GM12878 (cell line): ENCODE measurements at places on chromosomes 2 and 18. TPM values are rescaled to one million over a fixed set of nuclear protein-coding genes. Genes with fewer than 3 reads are reported as not detected.
A peak's percentile ranks its signal among the peaks of the same experiment; 100 is the strongest.

DNA sequence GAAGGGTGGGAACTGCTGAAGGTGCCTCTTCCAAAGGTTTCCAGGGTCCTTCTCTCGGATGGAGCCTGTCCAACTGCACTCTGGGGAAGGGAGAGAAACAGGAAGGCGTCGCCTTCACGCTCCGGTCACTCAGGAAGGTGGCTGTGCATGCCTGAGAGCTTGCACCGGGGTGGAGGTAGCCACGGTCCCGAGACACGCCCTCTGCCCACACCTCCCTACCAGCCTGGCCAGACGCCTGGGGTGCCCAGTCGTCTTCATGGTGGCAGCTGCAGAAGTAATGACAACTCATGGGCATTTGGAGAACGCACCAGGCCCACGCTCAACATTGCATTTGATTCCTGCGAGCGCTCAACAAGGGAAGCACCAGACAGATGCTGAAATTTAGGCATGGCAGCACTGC is 59.9 kb downstream of the ADNP2 start:
- DNase-seq = no peak

DNA sequence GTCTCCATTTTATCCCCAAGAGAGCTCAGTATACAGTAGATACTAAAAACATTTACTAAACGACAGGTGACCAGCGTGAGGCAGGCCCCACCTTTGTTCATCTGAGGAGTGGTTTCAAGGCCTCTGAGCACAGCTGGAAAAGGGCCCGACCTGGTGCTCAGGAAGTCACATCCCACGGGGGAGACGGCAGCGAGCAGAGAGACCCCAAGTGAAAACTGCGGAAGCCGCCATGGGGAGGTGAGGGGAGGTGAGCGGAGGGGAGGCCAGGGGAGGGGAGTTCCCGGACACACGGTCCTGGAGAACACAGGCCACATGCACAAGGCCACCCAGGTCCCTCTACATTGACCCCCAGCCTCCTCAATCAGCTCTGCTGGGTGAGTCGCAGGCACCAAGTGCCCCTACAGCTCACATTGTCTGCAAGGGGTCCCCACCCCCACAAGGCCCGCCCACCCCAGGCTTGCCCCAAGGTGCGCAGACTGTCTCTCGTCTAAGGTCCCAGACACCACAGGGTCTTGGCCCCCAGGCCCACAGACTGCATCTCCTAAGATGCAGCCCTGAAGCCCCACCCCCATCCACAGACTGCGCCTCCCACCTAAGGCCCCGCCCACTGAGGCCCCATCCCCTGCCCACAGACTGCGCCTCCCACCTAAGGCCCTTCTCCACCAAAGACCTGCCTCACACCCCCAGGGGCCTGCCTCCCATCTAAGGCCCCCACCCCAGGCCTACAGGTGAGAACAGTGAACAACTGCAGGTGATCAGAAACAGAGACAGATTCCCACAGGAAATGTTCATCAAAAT is 19.1 kb downstream of the PARD6G start:
- no peak for DNase-seq

Gene RNF125
- total RNA-seq = 3.9 and 4.1 TPM in 2 replicates

GRCh38 chr2:36125702-36126101 is 229.9 kb upstream of the CRIM1 start:
- DNase-seq = no peak

DNA sequence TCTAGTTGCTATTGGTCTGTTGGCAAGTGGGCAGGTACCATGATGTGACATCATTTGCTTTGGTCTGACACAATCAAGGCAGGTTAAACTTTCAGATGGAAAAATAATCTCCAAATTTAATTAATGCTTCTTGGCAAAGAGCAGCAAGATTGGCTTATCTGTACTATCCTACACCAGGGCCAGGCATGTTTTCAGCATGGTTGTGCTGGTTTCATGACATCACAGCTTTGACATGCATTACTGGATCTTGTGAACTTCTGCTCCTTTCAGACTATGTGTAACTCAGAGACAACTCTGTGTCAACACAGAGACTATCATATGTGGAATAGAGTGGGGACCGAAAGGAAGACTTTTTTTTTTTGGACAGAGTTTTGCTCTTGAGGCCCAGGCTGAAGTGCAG is 520.5 kb downstream of the TDRD15 start:
- DNase-seq = no peak

- no peak for DNase-seq
These were observed 26.1 kb upstream of the INO80D start for GRCh38 chr2:206112108-206112507.

GRCh38 chr18:61893971-61894750 is 1.4 kb upstream of the RNF152 start:
- no peak for DNase-seq

DNA sequence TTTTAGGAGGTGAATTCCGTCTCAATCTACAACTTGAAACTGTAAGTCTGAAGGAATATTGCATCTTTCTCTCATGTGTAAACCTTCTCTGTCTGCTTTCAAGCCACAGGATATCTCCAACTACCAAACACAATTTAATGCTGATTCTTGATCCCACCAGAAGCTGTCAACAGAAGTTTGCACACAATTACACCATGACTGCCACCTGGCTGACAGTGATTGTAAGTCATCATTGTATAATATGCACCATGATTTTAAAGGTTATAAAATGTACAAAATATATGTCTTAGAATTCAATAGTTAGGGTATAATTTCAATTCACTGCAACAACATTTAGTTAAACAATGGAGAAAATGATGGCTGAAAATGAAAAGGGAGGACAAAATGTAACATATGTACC is 18.4 kb downstream of the PREPL start:
- DNase-seq = no peak

DNA sequence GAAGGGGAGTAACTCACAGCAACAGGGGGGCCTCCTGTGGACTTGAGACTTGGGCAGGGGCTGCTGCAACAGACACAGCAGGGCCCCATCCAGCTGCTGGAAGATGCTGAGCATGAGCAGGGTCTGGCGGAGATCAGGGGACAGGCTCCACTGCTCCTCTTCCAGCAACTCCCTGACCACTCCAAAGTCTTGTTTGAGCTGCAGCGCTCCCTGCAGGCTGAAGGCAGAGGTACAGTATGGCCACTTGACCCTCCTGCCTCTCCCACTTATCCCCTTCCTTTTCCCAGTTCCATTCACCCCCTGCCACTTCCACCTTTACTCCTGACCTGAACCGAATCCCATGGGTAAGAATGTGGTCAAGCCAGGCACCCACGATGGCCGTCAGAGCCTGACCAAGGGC is 2.4 kb upstream of the MRPL53 start:
- DNase-seq = no peak

Gene MC5R
- not detected in 2 replicates for total RNA-seq

Gene SPP2
- total RNA-seq = 0.37 TPM in 1 of 2 replicates, not detected in the other

Gene GREB1
- 0.69 and 2.1 TPM in 2 replicates for total RNA-seq

GRCh38 chr2:196233021-196233804 is 61.8 kb upstream of the STK17B start:
- no peak for DNase-seq

Gene MBP
- 52.5 and 55.8 TPM in 2 replicates for total RNA-seq

- DNase-seq = no peak
These were observed 10.4 kb upstream of the KLHL30 start for GRCh38 chr2:238128061-238128440.

DNA sequence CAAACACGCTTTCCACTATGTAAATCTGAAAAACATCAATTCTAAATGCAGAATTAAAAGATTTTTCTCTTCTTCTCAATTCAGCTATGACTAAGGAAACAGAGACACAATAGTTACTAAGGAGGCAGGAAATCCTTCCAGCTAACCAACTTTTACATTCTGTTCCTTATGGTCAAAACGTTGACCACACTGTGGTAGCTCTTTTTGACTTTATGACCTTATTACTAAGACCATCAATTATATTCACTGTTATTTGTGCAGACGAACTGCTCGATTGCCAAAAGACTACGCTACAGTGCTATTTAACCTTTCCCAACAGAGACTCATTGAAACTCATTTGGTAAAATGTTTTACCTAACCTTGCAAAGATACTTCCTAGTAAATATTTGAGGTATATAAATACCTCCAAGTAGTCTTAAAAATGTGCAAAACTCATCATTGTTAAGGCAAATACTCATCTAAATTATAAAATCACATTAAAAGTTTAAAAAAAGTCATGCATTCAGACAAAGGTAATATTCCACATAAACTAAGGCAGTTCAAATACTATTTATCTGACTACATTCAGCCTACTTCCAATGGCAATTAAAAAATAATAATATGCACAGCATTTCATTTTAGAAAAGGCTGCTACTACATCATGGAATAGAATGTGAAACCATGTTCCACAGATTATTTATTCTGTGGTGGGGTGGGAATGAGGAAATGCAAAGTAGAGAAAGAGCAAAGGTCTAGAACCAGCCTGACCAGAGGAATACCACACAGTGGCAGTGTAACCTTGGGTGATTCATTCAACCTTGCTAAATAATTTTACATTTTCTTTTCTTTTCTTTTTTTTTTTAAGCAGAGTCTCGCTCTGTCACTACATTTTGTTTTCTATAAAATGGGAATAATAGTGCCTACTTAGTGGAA is 139.9 kb downstream of the THADA start:
- DNase-seq = peak; percentile 35

Gene PIEZO2
- total RNA-seq = 38.2 and 42.3 TPM in 2 replicates

- DNase-seq = no peak
These were observed 2161.4 kb upstream of the PIK3C3 start for GRCh38 chr18:39793609-39794008.

Gene AGBL5
- total RNA-seq = 19.5 and 23.7 TPM in 2 replicates

Gene SPIRE1
- 6.9 and 8.4 TPM in 2 replicates for total RNA-seq

GRCh38 chr2:9656270-9656766 is 25.5 kb upstream of the YWHAQ start:
- peak; percentile 95 for DNase-seq

GRCh38 chr2:72131916-72132841 is 15.5 kb downstream of the CYP26B1 start:
- no peak for DNase-seq

GRCh38 chr2:19738707-19739106 is 163.1 kb downstream of the TTC32 start:
- no peak for DNase-seq

Gene UGT1A10
- 0.11 TPM in 1 of 2 replicates, not detected in the other for total RNA-seq

DNA sequence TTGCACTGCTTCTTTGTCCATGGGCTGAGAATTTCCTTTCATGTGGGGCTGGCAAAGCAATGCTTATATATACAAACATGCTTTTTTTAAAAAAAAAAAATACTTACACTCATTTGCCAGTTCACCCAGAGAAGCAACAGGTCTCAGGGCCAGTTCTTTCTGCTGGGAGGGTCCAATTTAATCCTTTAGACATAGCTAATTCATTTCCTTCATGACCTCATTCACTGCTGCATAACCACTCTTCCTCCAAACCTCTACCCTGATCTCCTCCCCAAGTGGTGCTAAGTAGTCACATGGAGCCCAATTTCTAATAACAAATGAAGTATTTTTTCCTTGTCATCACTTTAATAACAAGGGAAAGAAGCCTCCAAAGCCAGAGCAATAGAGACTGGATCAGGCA is 17.1 kb upstream of the TMEM178A start:
- DNase-seq = no peak

DNA sequence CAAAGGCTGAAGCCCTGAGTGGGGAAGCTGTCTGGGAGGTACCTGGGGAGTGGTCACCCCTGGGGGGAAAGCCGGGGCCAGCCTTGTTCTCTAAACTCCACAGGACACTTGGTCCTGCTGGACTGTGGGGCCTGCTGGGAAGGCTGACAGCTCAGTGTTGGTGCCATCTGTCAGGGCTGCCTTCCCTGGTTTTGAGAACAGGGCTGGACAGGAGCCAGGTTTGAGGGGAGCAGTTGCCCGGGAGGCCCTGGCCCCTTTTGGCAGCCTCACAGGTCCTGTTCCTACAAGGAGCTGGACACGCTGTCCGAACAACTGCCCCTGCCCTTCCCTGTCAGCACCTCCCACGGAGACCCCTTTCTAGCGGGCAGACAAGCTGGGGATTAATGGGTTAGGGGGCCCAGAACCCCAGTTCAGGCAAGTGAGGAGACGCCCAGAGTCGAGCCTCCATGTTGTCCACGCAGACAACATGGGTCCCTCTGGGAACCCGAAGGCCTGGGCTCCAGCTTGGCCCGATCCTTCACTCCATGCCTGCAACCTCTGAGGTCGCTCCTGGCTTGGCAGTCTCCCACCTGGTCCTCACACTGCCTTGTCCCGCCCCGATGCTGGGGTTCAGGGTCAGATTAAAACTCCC is 40.8 kb downstream of the ATOH8 start:
- no peak for DNase-seq

Gene EFHD1
- 0.19 TPM in 1 of 2 replicates, not detected in the other for total RNA-seq

Gene VAMP5
- total RNA-seq = 21.8 and 24.5 TPM in 2 replicates

GRCh38 chr2:240810621-240811020 is 9.4 kb downstream of the KIF1A start:
- DNase-seq = no peak

DNA sequence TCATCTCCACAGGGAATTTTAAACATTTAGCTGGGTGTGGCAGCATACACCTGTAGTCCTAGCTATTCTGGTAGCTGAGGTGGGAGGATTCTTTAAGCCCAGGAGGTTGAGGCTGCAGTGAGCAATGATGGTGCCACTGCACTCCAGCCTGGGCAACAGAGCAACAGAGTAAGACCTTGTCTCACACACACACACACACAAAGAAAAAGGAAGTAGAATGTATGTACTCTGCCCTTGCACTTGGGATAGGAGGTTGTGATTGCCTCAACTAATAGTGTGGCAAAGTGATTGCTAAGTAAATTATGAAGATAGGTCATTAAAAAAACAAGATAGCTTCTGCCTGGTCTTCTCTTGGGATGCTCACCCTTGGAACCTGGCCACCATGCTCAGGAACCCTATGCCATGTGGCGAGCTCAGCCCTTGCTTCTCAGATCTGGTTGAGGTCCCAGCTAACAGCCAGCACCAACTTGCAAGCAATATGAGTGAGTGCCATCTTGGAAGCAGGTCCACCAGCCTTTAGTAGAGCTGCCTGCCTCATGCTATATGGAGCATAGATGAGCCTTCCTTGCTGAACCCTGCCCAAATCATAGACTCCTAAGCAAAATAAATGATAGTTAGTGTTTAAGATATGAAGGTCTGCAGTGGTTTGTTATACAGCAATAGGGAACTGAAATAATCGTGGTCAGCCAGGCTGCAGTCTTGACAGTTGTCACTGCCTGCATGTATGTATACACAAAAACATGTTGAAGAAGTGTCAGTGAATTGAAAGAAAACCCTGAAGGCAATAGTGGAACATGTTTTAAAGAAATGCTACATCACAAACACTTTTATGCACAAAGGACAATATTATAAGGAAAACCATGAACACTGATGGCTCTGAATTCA is 30.1 kb upstream of the PNO1 start:
- peak; percentile 31 for DNase-seq

DNA sequence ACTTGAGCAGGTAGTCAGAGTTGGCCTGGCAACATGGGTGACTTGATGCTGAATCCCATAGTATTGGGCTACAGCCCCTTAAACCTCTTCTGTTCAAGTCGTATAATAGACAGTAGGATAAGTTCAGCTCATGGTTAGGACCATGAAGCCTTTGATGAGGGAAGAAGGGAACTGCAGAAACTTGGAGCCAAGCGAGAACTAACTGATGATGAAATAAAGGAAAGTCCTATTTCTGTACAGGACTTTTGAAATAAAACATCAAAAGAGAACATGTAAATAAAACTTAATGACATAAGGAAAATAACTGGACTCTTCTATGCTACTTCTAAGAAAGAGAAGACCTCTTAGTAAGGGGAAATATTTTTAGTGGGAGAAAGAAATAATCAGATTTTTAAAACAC is 51.2 kb upstream of the UGP2 start:
- no peak for DNase-seq

Gene GRHL1
- total RNA-seq = 0.19 and 0.28 TPM in 2 replicates
